ENCODE measurements at places on chromosomes 13 and 19. TPM values are rescaled to one million over a fixed set of nuclear protein-coding genes. Genes with fewer than 3 reads are reported as not detected.

MYH14 gene
- 0.09 TPM for total RNA-seq

CACNG6 gene
- total RNA-seq, result 0.69 TPM

SMG9 gene
- 3.8 TPM for total RNA-seq

GDF15 gene
- 51.2 TPM for total RNA-seq

KLHL1 gene
- not detected for total RNA-seq

RASAL3 gene
- total RNA-seq, result 18.0 TPM

TMPRSS9 gene
- under 0.01 TPM for total RNA-seq

SIX5 gene
- total RNA-seq, result 4.1 TPM

PRSS57 gene
- total RNA-seq, result not detected

IFNL1 gene
- not detected for total RNA-seq

ATP8A2 gene
- total RNA-seq, result 0.11 TPM

PLVAP gene
- total RNA-seq, result 15.4 TPM

SIGLEC14 gene
- not detected for total RNA-seq
